ENCODE measurements at places on chromosomes 5 and 9. TPM values are rescaled to one million over a fixed set of nuclear protein-coding genes. Genes with fewer than 3 reads are reported as not detected.
A peak's percentile ranks its signal among the peaks of the same experiment; 100 is the strongest.

GRCh38 chr5:134857401-134857800 is 11.6 kb downstream of the C5orf24 start:
- DNase-seq, result no peak

GRCh38 chr9:4828761-4829160 is 36.0 kb downstream of the RCL1 start:
- no peak for DNase-seq

SPINK6 gene
- not detected for polyA plus RNA-seq

CCDC192 gene
- polyA plus RNA-seq, result 1.4 TPM

- peak; percentile 54 for DNase-seq
These were observed 1.9 kb upstream of the RACK1 start for GRCh38 chr5:181245427-181246275.

DNA sequence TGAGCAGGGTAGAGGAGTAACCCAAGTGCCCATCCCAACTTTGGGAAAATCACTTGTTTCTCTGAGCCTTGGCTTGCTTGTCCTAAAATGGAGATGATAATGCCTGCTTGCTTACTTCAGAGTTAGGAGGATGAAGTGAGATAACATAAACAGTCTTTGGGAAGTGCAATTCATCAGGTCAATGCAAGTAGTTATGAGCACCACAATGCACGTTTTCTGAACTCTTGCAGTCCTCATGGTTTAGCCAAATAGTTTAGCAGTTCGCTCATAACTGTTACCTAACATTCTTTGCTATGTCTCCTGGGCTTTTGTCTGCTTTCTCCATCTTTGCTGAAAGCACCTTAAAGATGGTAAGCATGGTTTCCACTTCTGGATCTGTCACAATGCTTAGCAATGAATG is 270.0 kb downstream of the ADAMTSL1 start:
- no peak for DNase-seq

ZNG1F gene
- polyA plus RNA-seq, result 20.2 TPM

DNA sequence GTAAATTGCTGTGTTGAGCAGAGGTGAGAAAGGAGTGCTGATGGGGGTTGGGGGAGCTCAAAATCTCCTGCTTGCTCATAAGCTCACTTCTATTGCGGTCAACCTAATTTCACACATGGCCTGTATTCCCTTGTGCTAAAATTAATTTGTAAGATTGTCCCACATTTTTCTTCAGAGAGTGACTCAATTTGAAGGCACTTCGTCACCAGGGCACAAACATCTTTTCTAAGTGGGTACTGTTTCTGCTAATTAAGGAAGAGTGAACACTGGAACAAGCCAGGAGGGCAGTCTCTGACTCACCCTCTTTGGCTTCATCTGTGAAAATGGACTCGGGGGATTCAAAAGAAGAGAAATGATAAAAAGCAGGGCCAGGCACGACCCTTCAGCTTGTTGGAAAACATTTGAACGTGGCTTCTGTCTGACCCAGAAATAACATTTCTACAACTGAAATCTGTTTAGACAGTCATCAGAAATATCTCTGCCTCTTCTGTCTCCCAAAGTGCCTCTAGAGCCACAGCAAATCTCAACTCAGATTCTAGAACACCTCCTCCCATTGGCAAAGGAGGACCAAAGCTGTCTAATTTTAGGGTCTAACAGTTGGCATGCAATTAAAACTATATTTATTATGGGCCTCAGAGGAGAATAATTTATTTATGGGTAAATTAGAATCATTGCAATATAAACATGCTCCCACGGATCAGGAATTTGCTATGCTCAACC is 49.8 kb downstream of the FEM1C start:
- DNase-seq, result no peak

DNA sequence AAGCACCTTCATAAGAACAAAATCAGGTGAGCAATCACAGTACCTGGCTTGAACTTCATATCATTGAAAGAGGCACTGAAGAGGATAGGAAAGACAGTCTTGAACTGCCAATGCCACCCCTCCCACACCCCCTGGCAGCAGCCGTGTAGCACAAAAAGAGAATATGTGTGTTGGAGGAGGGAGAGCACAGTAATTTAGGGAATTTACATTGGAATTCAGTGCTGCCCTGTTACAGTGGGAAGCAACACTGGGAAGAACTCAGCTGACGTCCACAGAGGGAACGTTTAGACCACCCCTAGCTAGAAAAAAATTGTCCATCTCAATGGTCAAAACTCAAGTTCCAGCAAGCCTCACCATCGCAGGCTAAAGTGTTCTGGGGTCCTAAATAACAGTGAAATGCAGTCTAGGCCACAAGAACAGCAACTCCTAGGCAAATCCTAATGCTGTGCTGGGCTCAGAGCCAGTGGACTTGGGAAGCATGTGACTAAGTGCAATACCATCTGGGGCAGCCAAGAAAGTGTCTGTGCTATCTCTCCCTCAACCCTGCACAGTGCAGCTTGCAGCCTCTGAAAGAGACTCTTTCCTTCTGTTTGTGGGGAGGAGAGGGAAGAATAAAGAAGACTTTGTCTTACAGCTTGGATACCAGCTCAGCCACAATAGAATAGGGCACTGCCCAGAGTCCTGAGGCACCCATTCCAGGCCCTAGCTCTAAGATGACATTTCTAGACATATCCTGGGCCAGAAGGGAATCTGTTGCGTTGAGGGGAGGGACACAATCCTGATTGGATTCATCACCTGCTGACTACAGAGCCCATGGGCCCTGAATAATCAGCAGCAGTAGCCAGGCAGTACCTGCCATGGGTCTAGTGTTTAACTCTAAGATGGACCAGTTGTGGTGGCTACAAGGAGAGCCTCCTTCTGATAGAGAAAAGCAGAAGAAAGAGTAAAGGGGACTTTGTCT is 62.1 kb upstream of the VLDLR start:
- DNase-seq, result no peak

FLT4 gene
- polyA plus RNA-seq, result 44.2 TPM

GRCh38 chr9:72268961-72269360 is 96.0 kb downstream of the ZFAND5 start:
- DNase-seq, result no peak

GRCh38 chr9:123975871-123976270 is 35.7 kb upstream of the LHX2 start:
- no peak for DNase-seq

DNA sequence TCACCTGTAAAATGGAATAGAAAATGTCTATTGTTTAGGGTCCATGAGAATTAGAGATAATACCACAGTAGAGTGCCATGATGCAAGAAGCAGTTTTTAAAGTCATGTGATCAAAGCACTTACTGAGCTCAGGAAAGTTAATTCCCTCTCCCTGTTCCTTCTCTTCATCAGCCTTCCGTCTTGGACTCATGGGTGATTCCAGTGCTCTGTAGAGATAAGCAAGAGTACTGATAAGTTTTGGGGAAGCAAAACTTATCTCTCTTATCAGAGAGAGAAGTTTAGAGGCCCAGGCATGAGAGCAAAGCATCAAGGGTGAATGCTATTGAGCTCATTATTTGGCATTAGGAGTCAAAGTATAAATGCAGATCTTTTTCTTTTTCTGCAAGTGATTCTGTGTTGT is 410.1 kb downstream of the AGTPBP1 start:
- DNase-seq, result no peak

DNA sequence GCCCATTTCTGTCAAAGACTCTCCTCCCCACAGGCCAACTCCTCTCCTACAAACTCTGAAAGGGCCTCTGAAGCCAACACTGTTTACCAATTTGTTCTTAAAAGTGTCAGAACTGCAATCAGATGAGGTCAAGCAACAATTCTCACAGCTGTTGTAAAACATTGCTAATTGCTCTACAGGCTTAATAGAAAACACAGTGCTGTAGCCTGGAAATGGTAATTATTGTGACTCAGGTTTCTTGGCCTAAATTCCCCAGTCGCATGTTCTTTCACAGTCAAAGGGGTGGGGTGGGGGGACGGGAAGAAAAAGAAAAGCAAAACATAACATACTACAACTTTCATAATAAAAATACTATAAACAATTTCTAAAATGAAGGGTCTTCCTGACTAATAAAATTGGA is 343.2 kb downstream of the DMAC1 start:
- no peak for DNase-seq

DCANP1 gene
- polyA plus RNA-seq, result not detected

- no peak for DNase-seq
These were observed 106.1 kb downstream of the UBAP2 start for GRCh38 chr9:33942471-33943083.

GRCh38 chr9:96047741-96048103 is 172.2 kb downstream of the ERCC6L2 start:
- DNase-seq, result peak; percentile 69

RFESD gene
- polyA plus RNA-seq, result 5.1 TPM

POMT1 gene
- 39.5 TPM for polyA plus RNA-seq

DNA sequence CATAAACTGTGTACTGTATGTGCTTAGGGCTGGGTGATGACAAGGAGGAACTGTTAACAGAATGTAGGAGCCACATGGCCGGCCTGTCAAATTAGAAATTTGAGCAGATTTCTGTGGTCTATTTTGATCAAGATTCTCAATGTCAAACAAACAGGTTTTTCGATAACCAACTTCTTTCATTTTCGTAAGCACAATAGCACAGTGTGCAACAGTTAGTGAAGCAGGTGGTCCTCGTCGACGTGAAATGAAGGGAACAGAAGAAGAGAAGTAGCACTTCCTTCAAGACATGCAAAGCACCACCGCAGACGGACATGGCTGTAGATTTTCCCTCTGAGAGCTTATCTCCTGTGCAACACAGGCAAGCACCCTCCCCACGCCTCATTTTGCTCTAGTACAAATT is 252.1 kb downstream of the CRB2 start:
- no peak for DNase-seq

PRRX2 gene
- 0.56 TPM for polyA plus RNA-seq

DNA sequence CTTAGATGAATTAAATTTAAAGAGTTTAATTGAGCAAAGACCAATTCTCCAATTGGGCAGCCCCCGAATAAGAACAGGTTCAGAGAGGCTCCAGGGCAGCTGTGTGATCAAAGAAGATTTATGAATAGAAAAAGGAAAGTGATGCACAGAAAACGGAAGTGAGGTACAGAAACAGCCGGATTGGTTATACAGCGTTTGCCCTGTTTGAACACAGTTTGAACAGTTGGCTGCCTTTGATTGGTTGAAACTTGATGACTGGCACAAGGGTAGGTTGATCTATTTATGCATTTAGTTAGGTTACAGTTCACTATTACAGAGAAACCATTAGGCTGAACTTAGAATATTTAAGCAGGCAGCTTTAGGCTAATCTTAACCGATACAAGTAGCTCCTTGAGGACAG is 29.5 kb downstream of the NIM1K start:
- no peak for DNase-seq

DNA sequence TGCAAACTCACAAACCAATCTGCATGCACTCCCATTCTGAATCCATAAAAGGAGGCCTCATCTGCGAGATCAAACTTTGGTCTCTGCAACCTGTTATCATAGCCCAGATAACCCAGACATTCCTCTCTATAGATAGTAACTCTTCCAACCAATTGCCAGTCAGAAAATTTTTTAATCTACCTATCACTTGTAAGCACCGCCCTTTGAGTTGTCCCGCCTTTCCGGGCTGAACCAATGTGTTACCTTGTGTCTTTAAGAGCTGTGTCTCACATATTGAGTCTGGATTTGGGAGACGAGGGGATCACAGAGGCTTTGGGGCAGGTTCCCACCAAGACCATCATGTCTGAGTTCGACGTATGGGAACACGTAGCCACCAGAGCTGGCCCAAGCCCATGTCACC is 91.1 kb upstream of the PPP1R26 start:
- no peak for DNase-seq

C9orf40 gene
- polyA plus RNA-seq, result 6.4 TPM

DNA sequence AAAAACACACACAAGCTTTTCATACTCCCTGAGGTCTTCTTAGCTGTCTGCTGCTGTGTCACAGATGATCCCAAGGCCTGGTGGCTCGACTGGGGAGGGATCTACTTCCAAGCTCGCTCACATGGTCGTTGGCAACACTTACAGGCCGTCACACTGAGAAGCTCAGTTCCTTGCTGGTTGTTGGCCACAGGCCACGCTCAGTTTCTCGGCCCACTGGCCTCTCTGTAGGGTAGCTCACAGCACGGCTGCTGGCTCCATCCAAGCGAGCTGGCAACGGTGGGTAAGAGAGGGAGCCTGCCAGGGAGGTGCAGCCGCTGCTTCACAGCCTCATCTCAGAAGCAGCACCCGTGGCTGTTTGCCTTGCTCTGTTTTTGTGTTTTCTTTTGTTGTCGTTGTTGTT is 43.8 kb upstream of the GFPT2 start:
- no peak for DNase-seq

ANKRD18A gene
- polyA plus RNA-seq, result 2.2 TPM

DNA sequence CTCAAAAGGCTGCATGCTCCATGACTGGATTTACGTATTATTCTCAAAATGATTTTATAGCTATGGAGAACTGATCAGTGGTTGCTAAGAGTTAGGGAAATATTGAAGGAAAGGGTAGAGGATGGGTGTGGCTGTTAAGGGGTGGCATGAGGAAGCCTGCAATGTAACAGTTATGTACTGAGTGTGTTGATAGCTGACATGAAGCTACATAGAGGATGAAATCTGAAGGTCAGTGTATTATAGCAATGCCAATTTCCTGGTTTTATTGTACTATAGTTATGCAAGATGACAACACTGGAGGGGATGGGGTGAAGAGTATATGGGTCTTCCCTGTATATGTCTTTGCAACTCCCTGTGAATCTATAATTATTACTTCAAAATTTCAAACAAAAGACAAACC is 51.0 kb downstream of the TMEM245 start:
- no peak for DNase-seq

ZDHHC11B gene
- 29.5 TPM for polyA plus RNA-seq

ENTPD8 gene
- polyA plus RNA-seq, result 0.68 TPM

DNA sequence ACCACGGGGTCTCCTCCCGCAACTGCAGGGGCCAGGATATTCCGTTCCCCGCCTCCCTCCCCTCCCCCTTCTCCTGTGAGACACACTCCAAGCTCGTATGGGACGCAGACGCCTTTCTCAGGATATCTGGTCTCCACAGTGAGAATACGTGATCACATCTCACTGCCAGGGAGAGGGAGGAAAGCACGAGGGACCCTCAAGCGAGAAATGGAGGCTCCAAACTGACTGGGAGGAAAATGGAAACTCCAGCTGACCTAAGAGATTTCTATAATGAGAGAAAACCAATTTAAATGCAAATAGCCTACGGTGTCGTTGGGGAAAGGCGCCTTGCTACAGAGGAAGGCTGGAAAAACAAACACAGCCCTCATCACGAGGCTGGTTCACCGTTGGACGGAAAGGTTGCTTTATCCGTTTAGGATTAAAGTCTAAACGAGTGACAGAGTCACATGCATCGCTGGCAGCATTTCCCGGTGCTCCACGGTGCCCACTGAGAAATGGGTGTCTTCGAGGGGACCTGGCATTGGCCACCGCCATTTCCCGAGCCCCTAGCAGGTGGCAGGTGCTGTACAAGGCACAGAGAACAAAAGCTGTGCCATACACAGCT is 116.9 kb upstream of the CPEB4 start:
- DNase-seq, result no peak

ZBTB26 gene
- 22.0 TPM for polyA plus RNA-seq

GRCh38 chr5:94268226-94268625 is 350.2 kb downstream of the KIAA0825 start:
- DNase-seq, result peak; percentile 31

GRCh38 chr9:36969216-36969771 is 64.8 kb downstream of the PAX5 start:
- no peak for DNase-seq

PCDHGB1 gene
- polyA plus RNA-seq, result 1.6 TPM

GRCh38 chr5:10140195-10140973 is 109.3 kb downstream of the ATPSCKMT start:
- no peak for DNase-seq

GRCh38 chr5:36613241-36613640 is 6.8 kb downstream of the SLC1A3 start:
- no peak for DNase-seq
